ENCODE measurements at places on chromosomes 4 and X.

- no peak for DNase-seq
Measured at GRCh38 chr4:165782623-165783022, 90.4 kb upstream of the TLL1 start.

DNA sequence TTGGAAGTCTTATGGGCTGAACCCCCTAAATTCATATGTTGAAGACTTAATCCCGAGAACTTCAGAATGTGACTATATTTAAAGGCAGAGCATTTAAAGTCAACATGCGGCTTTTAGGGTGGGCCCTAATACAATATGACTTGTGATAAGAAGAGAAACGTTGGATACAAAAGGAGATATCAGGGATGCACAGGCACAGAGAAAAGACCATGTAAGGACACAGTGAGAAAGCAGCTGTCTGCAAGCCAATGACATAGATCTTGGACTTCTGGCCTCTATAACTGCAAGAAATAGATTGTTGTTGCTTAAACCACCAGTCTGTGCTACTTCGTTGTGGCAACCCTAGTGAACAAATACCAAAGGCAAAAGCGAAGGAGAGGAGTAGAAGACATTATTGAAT is 42.2 kb downstream of the GABRG1 start:
- no peak for DNase-seq

DNA sequence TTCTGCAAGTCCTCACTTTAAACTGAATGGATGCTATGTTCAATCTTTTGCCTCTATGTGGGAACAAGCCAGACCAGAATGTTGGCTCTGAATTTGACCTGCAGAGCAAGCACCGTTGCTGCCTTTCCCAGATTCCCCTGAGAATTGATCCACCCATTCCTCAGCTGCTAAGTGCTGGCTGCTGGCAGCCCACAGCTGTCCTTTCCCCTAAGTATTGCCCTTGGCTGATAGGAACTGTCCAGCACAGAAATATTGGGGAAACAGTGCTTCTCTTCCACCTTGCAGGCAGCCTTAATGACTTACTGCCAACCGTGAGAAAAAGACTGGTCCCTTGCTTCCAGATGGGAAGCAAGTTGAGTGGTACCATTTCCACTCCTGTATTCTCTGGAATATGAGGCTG is 475.9 kb downstream of the PDHA2 start:
- no peak for DNase-seq

GRCh38 chrX:30039768-30040167 is 175.6 kb upstream of the MAGEB2 start:
- no peak for DNase-seq

DNA sequence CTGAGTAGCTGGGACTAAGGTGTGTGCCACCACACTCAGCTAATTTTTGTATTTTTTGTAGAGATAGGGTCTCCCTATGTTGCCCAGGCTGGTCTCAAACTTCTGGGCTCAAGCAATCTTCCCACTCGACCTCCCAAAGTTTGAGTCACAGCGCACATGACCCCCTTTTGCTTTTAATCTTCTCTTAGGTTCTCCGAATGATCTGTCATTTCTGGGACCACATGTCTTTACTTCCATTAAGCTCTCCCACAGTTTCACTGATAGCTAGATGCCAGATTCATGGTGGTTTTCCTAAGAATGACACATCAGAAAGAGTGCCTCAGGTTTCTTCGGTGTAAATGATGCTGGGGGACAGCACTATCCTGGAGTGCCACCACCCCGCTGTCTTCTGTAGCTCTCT is 17.9 kb downstream of the PRKX start:
- DNase-seq, result no peak

GRCh38 chrX:102833136-102833535 is 103.9 kb upstream of the RAB40AL start:
- DNase-seq, result no peak

- no peak for DNase-seq
Measured at GRCh38 chr4:138702190-138702824, 313.3 kb upstream of the NOCT start.

GRCh38 chr4:157222771-157223160 is 2.2 kb downstream of the GRIA2 start:
- no peak for DNase-seq

GRCh38 chr4:48375651-48376304 is 34.4 kb downstream of the SLAIN2 start:
- DNase-seq, result no peak

DNA sequence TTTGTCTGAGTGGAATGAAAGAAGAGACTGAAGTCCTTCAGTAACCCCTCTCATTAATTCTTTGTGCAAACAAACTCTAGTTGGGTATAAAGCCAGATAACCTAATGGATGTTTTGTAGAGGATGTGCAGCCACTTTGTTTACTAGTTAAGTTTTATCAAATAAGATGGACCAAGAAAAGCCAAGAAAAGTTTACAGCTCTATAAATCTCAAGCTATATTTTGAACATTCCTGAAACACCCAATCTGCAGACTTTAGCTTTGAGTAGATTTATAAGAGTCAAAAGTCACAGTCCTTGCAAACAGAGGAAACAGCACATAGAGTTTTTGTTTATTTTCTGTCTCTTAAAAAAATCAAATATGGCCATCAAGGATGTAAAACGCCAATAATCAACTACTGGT is 452.9 kb downstream of the SPRY1 start:
- DNase-seq, result no peak

GRCh38 chr4:124224256-124224655 is 488.3 kb downstream of the ANKRD50 start:
- no peak for DNase-seq

DNA sequence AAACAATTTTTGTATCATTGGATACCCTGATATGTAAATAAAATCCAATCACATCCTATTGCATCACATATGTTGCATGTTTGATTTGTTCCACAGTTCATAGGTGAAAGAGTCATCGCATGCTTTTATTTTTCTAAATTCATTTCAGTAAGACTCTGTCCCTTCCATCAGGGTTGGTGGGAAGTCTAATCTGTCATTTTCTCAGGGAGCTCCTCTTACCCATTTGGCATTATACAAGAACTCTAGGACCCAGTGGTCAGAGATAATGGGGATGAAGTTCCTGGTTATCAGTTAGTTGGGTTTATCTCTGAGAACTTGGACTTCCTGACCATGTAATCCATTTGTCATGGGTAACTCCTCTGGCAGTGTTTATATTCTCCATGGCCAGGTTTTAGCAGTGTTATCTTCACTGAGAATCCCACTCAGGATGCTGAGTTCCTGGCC is 227.1 kb upstream of the JADE1 start:
- no peak for DNase-seq

DNA sequence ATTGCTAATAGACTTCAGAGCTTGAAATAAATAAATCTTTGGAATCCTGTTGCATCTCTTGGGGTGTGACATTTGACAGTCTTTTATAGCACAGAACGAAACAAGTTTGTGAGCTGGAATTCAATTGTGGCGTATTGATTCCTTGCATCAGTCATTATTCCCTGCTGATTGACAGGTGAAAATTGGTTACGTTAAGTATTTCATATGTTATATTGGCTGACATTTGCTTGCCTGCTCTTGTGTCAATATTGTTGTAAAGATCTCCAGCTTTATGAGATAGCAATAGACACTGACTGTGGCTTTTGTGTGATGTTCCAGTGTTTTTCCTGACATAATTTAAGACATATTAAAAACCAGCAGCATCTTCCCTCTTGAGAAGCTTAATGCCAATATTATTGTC is 644.4 kb upstream of the FAM241A start:
- no peak for DNase-seq

- DNase-seq, result no peak
Measured at GRCh38 chr4:161577579-161578301, 586.1 kb downstream of the FSTL5 start.

DNA sequence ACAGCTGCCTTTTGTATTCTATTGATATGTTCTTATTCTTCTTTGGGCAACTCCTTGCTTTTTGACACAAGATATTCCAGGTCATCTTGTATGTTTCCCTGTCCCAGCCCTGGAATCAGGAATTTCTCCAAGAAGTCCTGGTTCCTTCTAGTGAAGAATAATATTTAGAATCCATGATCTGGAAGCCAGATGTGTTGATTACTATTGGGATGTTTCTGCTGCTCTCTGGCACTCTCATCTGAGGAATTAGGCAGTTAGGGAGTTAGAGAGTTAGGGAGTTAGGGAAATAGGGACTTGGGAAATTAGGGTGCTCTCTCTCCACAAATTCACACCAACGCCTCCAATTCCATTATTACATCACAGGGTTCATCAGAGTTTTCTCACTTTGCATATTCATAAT is 191.2 kb downstream of the ZNF330 start:
- DNase-seq, result no peak

DNA sequence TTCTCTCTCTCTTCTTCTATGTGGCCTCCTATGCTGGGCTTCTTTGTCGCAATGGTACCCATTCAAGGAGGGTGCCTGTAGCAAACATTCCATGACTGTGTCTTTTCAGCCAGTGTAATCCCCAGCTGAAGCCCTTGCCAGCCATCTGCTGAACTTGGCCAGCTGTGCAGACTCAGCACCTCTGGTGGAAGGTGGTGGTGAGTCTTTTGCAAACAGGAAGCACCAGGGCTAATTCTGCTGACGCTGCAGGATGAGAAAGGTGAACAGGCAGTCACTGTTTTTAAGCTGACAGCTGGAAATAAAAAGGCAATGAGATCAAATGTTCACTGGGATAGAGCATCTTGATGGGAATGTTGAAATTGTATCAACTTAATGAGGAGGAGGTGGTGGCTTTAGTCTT is 298.7 kb upstream of the CLNK start:
- no peak for DNase-seq

GRCh38 chrX:25442499-25442898 is 426.7 kb upstream of the ARX start:
- no peak for DNase-seq

DNA sequence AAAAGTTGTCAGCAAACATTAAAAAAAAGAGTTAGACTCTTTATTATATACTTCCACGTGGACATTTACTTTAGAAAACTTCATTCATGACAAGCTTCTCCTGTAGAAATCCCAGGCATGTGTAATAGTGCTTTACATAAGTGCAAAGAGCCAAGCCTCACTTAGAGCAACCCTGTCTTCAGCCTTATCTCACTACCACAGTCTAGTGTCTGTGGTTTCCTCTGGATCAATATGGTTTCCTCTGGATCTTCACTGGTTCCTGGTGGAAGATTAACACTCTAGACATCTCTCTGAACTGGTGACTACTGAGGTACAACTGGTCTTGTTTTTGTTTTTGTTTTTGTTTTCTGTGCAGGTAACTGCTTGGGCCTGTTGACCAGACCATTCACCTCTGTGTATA is 18.4 kb upstream of the ARMCX5 start:
- DNase-seq, result no peak

DNA sequence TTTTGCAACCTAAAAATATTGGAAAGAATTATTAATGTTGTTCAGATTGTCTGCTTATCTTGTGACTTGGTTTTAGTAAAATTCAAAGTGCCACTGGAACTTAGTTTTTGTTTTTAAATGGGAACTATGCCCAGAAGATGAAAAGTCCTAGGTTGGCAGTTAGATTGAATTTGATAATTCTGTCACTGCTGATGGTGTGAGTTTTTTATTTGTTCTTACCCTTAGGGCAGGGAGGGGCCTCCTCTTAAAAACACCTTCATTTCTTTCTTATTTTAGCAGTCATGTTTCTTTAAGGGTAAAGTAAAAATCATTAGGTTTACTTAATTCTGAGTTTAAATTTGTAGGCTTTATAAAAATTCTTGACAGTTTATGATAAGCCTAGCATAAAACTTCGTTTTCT is 80.6 kb downstream of the AFF1 start:
- DNase-seq, result no peak

DNA sequence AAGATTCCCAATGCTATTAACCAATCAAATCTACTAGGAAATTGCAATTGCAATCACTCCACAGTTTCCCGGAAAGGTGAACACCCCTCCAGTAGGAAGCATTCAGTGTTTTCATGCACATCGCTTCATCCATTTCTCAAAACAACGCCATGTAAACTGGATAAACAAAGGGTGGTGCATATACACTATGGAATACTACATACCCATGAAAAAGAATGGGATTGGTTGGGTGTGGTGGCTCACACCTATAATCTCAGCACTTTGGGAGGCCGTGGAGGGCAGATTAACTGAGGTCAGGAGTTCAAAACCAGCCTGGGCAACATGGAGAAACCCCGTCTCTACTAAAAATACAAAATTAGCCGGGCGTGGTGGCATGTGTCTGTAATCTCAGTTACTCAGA is 29.1 kb downstream of the DHRSX start:
- DNase-seq, result no peak

DNA sequence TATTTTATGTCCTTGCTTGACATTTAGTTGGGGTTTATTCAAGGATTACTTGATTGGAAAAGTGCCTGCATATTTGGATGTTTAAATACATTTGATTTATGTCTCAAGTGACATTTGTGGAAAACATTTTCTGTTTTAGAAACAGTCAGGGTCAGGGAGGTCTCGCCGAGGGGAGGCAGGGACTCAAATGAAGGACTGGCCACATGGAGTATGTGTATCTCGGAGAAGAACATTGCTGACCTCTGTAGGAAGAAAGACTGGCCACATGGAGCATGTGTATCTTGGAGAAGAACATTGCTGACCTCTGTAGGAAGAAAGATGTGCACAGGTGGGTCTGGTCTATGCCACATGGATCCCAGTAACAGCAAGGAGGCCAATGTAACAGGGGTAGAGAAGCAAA is 233.6 kb downstream of the TRIML1 start:
- no peak for DNase-seq

DNA sequence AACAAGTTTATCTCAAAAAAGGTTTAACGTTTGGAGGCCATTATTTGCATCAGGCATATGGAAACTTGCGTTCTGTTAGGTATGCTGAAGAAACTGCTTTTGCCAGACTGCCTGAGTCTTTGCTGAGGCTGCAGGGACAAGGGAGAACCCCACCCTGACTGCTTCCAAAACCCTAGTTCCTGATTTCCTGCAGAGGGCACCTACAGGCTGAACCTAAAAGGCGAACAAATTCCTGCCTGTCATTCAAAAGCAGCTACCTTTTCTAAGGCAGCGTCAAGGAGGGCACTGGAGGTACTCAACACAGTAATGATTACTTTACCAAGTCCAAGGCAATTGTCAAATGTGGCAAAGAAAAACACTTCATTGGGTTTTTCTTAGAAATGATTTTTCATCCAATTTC is 578 bp upstream of the CORIN start:
- no peak for DNase-seq

GRCh38 chr4:125105561-125105960 is 209.2 kb upstream of the FAT4 start:
- no peak for DNase-seq

GRCh38 chr4:30912098-30912714 is 192.0 kb downstream of the PCDH7 start:
- DNase-seq, result no peak

DNA sequence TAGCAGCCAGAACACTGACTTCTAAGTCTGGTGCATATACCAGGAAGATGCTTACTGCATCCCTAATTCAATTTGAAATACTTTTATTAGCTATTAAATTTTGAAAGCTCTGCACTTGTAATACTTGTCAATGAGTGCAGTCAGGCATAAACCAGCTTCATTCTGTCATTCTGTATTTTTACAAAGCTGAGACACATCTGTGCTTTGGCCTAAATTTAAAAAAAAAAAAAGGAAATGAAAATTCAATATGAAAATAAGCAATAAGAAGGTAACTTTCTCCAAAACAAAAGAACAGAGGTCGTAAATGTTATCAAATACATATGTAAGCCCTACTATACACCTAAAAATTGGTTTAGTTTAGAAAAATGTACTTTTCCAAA is 7.0 kb downstream of the SMIM14 start:
- DNase-seq, result no peak
